ENCODE measurements at places on chromosomes 12 and 14. TPM values are rescaled to one million over a fixed set of nuclear protein-coding genes. Genes with fewer than 3 reads are reported as not detected.
A peak's percentile ranks its signal among the peaks of the same experiment; 100 is the strongest.

DNA sequence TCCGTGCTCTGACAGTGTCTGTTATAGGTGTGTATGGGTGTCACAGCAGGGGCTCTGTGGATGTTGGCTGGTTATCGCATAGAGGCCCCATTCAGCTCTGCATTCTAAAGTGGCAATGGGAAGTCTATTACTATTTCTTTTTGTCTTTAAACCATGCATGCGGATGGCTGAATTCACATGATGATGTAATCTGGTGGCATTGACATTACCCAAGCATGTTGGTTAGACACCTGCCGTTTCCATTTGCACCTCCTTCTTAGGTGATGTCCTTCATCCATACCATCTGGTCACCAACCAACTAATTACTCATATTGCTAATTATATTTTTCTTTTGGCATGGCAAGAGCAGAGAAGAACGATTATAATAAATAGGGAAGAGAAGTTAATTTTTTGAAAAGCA lies 270.8 kb upstream of the RGS6 start:
- H3K4me1 ChIP-seq, result peaks cover 9% of the 10 kb centered on the region
- H3K4me3 ChIP-seq, result peak overlapping the region; percentile 23
- H3K36me3 ChIP-seq, result peaks cover 3% of the 10 kb centered on the region

- no peak overlapping the region for H3K4me3 ChIP-seq
- no peaks in the 10 kb centered on the region for H3K4me1 ChIP-seq
- peaks cover 3% of the 10 kb centered on the region for H3K36me3 ChIP-seq
- DNase-seq, result no peak
- H3K27ac ChIP-seq, result peak overlapping the region; percentile 39
Measured at GRCh38 chr14:99715266-99716000, 31.3 kb downstream of the CYP46A1 start.

DNA sequence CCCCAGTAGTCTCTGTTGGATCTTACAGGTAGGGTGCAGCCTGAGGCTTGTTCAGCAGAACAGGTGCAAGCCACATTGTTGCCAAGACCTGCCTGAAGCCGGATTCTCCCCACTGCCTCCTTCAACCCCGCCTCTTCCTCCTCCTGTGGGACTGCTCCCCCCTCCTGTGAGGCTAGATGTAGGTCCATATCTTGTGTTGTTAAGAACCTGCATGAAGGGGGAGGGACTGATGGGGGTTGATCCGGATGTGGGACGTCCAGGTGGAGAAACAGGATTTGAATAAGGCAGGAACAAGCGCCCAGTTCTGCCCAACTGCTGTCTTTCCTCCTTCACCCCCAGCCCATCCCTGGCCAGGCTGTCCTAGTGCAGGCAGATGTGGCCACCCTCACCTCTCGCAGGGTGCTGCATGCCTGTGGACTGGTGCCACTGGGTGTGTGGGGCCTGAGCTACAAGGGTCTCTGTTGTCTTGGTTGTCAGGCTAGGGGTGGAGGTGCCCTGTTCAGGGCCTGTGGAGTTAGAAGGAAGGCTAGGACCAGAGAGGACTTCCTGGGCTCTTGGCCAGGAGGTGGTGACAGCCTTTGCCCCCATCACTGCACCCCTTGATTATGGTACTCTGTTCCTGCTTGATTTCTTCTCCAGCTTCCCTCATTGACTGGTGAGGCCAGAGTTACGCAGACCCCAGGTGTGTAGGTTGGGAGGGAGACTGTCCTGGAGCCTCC lies 1.4 kb downstream of the NR4A1 start:
- H3K27ac ChIP-seq, result no peak overlapping the region
- H3K4me3 ChIP-seq, result no peak overlapping the region
- peaks cover 16% of the 10 kb centered on the region for H3K27me3 ChIP-seq
- no peak for DNase-seq
- peaks cover 13% of the 10 kb centered on the region for H3K4me1 ChIP-seq

Gene ZNF84
- total RNA-seq, result 34.8 TPM

Gene TRIM9
- total RNA-seq, result 2.3 TPM

GRCh38 chr12:13599176-13599575 lies 382.2 kb downstream of the GRIN2B start:
- no peak for DNase-seq
- H3K4me3 ChIP-seq, result no peak overlapping the region
- peaks cover 2% of the 10 kb centered on the region for H3K27me3 ChIP-seq
- H3K4me1 ChIP-seq, result peaks cover 11% of the 10 kb centered on the region
- no peak overlapping the region for H3K27ac ChIP-seq
- H3K36me3 ChIP-seq, result peaks cover 4% of the 10 kb centered on the region

Gene DACT1
- 2.0 TPM for total RNA-seq

Gene RILPL1
- 19.8 TPM for total RNA-seq

DNA sequence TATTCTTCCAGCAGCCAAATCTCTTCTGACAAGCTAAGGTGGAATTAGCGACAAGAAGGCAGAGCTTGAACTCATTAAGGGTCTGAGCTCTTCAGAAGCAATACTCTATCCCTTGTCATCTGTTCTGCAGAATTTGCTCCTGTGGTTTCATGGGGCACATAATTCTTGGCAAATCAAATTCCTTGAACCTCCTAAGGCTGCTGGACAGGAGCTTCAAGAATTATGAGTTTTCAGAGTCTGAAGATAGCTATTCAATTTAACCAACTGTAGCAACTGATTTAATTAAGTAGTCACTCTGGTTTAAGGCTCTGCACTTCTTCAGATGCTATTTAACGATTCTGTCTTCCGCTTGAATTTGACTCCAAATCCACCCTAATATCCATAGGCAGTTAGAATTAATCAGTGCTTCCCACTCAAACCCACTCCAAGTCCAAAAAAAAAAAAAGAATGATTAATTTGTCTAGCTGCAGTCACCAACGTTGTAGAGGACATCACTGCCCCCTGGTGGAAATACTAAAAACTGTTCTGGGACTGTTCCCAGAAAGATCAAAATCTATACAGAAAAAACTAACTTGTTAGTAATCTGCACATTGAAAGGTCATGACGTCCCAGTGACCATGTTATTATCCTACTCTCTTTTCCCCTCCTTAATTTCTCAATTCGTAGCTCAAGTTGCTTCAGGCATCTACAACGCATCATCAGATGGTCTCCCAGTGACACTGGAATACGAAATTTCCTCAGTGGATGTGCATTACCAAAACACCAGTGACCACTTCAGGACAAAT lies 169.9 kb downstream of the KIF21A start:
- peak; percentile 66 for DNase-seq
- no peaks in the 10 kb centered on the region for H3K36me3 ChIP-seq
- no peak overlapping the region for H3K27ac ChIP-seq
- H3K27me3 ChIP-seq, result peaks cover 1% of the 10 kb centered on the region

- H3K36me3 ChIP-seq, result no peaks in the 10 kb centered on the region
- no peak overlapping the region for H3K27ac ChIP-seq
- no peak for DNase-seq
- H3K4me3 ChIP-seq, result no peak overlapping the region
Measured at GRCh38 chr12:68163560-68164081, 4.1 kb upstream of the IFNG start.

Gene LBHD2
- total RNA-seq, result not detected

GRCh38 chr12:104667139-104667538 lies 210.4 kb downstream of the CHST11 start:
- no peak overlapping the region for H3K27ac ChIP-seq
- no peaks in the 10 kb centered on the region for H3K36me3 ChIP-seq
- H3K4me1 ChIP-seq, result peaks cover 9% of the 10 kb centered on the region
- H3K4me3 ChIP-seq, result no peak overlapping the region
- H3K27me3 ChIP-seq, result peaks cover 7% of the 10 kb centered on the region

Gene TAS2R20
- total RNA-seq, result 1.7 TPM

DNA sequence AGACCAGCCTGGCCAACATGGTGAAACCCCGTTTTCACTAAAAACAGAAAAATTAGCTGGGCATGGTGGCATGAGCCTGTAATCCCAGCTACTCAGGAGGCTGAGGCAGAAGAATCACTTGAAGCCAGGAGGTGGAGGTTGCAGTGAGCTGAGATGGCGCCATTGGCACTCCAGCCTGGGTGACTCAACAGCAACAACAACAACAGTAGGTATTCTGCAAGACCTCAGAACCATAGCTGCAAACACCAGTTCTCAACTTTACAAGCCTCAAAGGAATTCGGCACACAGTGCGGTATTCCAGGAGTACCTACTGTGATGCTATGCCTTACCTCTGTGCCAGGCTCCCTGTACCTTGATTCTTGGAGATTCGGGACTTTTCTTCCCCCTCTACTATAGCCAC lies 15.8 kb downstream of the FOXN3 start:
- H3K27me3 ChIP-seq, result peaks cover 2% of the 10 kb centered on the region
- H3K4me3 ChIP-seq, result no peak overlapping the region
- DNase-seq, result no peak
- H3K36me3 ChIP-seq, result peaks cover 20% of the 10 kb centered on the region

DNA sequence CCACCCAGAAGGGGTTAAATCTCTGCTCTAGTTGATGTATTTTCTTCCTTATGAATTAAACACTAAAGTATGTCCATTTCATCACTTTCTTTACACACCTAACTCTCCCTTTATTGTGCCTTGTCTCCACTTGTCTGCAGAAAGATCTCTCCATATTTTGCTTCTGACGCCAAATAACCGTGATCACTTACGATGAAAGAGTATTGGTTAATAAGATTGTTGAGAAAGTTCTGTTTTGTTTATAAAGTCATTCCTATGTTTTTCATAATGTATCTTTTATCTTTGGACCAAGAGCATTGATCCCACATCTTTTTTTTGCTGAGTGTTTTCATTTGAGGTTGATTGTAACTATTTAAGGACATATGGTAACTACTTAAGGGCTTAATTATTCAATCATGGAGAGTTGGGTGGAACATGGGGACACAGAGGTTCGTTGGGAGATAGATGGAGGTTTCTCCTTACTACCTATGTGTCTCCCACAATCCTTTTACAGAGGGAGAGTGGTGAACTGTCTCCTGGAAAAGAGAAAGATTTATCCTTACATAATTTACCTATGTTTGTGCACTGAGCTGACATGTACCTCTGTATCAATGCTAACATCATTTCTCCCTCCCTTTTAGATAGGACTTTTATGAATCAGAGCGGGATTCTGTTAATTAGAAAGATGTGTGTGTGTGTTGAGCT lies 120.7 kb upstream of the SLC38A2 start:
- H3K4me3 ChIP-seq, result no peak overlapping the region
- no peaks in the 10 kb centered on the region for H3K27me3 ChIP-seq
- no peak for DNase-seq
- H3K27ac ChIP-seq, result peak overlapping the region; percentile 0
- H3K36me3 ChIP-seq, result no peaks in the 10 kb centered on the region

Gene HCAR1
- total RNA-seq, result 0.13 TPM

GRCh38 chr14:32329690-32330285 lies 690 bp downstream of the AKAP6 start:
- H3K27me3 ChIP-seq, result no peaks in the 10 kb centered on the region
- no peak overlapping the region for H3K4me3 ChIP-seq
- no peaks in the 10 kb centered on the region for H3K4me1 ChIP-seq
- DNase-seq, result no peak
- no peaks in the 10 kb centered on the region for H3K36me3 ChIP-seq
- no peak overlapping the region for H3K27ac ChIP-seq

Gene CLEC2A
- not detected for total RNA-seq

All from endothelial cell (in vitro differentiated cells).